ENCODE measurements at places on chromosomes 5 and 9. TPM values are rescaled to one million over a fixed set of nuclear protein-coding genes. Genes with fewer than 3 reads are reported as not detected.

Gene LCN2
- total RNA-seq, result 154 TPM

Gene ANKRD18B
- total RNA-seq, result 5.4 TPM

Gene JAK2
- 11.2 TPM for total RNA-seq

Gene GNA14
- total RNA-seq, result 2.5 TPM

Gene CCDC171
- 1.7 TPM for total RNA-seq
